ENCODE measurements at places on chromosomes 5 and 9. TPM values are rescaled to one million over a fixed set of nuclear protein-coding genes. Genes with fewer than 3 reads are reported as not detected.

Gene GGTA1
- total RNA-seq, result not detected

Gene FOXD4L4
- total RNA-seq, result 0.29 TPM

Gene TPPP
- 0.04 TPM for total RNA-seq

DNA sequence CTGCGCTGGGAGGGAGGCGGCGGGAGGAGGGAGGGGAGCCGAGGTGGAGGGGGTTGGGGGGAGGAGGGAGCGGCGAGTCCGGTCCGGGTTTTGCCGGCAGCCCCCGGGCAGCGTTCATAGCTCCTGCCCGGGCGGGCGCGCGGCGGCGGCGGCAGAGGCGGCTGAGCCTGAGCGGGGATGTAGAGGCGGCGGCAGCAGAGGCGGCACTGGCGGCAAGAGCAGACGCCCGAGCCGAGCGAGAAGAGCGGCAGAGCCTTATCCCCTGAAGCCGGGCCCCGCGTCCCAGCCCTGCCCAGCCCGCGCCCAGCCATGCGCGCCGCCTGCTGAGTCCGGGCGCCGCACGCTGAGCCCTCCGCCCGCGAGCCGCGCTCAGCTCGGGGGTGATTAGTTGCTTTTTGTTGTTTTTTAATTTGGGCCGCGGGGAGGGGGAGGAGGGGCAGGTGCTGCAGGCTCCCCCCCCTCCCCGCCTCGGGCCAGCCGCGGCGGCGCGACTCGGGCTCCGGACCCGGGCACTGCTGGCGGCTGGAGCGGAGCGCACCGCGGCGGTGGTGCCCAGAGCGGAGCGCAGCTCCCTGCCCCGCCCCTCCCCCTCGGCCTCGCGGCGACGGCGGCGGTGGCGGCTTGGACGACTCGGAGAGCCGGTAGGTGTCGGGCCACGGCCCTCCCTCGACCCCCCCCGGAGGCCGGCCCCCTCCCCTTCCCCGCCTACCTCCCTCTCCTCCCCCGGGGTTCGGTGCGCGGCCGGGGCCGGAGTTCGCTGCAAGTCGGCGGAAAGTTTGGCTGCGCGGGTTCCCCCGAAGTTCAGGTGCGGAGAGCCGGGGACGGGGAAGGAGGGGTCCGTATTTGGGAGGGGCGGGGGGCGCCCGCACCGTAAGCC, at the start of gene CXXC5:
Gene CXXC5 (plus strand): TSS at position 145 of the 877 bp plus-strand sequence. CDS start 32,175 bp downstream, outside the sequence.
- peak; percentile 78 for DNase-seq
- H3K4me1 ChIP-seq, result peaks cover 73% of the 10 kb centered on the region
- peak within 1 kb of the TSS; percentile 94 for H3K27ac ChIP-seq
- peak within 1 kb of the TSS; percentile 98 for H3K4me3 ChIP-seq
- H3K27me3 ChIP-seq, result no peaks in the 10 kb centered on the region

- no peaks in the 10 kb centered on the region for H3K27me3 ChIP-seq
- no peak overlapping the region for H3K4me3 ChIP-seq
- no peak overlapping the region for H3K27ac ChIP-seq
Observed at GRCh38 chr9:91161465-91162300, 200.0 kb downstream of the AUH start.

DNA sequence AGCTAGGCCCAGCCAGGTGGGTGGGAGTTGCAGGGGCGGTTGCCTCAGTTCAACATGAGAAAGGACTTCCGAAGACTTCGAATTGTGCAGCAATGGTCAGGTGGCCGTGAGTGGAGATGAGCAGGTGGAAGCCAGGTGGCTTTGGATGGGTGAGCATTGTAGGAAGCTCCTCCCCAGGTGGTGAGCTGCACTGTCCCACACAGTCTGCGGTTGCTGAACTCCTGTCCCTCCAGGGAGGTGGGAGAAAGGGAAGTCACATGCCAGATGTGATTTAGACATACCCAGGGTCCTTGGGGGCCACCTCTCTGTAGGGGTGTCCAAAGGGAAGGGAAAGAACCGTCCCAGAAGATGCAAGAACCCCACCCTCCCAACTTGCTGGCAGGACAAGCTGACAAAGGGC, 30.4 kb downstream of the COL15A1 start:
- H3K27me3 ChIP-seq, result peaks cover 2% of the 10 kb centered on the region
- no peaks in the 10 kb centered on the region for H3K36me3 ChIP-seq
- peaks cover 5% of the 10 kb centered on the region for H3K4me1 ChIP-seq
- no peak overlapping the region for H3K4me3 ChIP-seq

DNA sequence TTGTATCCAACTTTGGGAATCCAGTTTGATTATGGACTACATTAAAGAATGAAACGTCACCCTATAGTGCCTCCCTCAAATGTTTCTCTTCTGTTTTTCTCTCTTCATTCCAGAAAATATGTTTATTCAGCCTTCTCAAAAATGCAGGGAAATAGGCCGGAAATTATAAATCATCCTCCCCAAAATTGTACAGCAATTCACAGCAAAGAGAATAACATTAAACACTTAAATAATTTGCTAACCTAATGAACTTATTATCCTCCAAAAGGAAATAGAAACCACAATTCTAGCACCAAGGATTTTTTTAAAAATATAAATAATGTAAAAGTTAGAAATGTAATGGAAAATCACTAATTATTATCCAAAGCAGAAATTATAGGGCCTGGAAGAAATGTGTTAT, 115.9 kb upstream of the CCNG1 start:
- DNase-seq, result no peak
- H3K4me1 ChIP-seq, result no peaks in the 10 kb centered on the region
- no peak overlapping the region for H3K27ac ChIP-seq
- no peaks in the 10 kb centered on the region for H3K36me3 ChIP-seq
- peaks cover 4% of the 10 kb centered on the region for H3K27me3 ChIP-seq

DNA sequence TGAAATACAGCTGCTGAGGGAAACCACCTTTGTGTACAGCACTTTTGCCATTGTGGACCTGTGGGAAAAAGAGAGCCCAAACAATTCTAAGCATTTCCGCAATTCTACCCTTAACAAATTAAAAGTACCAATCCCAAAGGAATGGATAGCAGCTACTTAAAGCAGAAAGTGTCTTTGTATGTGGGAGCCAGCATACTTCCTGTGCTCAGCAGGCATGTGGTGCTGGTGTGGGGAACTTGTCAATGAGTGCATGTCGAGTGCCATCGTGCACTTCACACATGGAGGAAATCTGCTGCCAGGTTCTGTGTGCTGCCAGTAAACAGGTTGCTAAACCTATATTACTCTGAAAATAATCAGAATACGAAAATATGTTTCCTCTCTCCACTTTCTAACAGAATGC, 399.0 kb downstream of the LRRC70 start:
- H3K4me3 ChIP-seq, result no peak overlapping the region
- H3K27ac ChIP-seq, result no peak overlapping the region
- H3K4me1 ChIP-seq, result no peaks in the 10 kb centered on the region
- no peak for DNase-seq
- H3K36me3 ChIP-seq, result no peaks in the 10 kb centered on the region

Data from activated B cell treated with CpG ODN at 0.5 μM for 24 hours (primary cell).